ENCODE measurements at places on chromosomes 13 and 19.

- peaks cover 30% of the 10 kb centered on the region for H3K27me3 ChIP-seq
- no peaks in the 10 kb centered on the region for H3K36me3 ChIP-seq
- no peak for DNase-seq
Measured at GRCh38 chr19:7863971-7864689, 10.1 kb downstream of the PRR36 start.

DNA sequence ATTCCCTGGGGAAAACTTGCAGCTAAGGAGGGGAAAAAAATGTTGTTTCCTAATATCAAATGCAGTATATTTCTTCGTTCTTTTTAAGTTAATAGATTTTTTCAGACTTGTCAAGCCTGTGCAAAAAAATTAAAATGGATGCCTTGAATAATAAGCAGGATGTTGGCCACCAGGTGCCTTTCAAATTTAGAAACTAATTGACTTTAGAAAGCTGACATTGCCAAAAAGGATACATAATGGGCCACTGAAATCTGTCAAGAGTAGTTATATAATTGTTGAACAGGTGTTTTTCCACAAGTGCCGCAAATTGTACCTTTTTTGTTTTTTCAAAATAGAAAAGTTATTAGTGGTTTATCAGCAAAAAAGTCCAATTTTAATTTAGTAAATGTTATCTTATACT is 33.6 kb downstream of the TNFSF11 start:
- no peaks in the 10 kb centered on the region for H3K36me3 ChIP-seq
- no peak overlapping the region for H3K4me3 ChIP-seq
- H3K27ac ChIP-seq = no peak overlapping the region
- DNase-seq = no peak
- H3K4me1 ChIP-seq = peaks cover 1% of the 10 kb centered on the region

- H3K4me3 ChIP-seq = no peak overlapping the region
- peaks cover 63% of the 10 kb centered on the region for H3K27me3 ChIP-seq
- no peak for DNase-seq
- peaks cover 9% of the 10 kb centered on the region for H3K4me1 ChIP-seq
- no peaks in the 10 kb centered on the region for H3K36me3 ChIP-seq
Measured at GRCh38 chr19:1452802-1453524, 3.0 kb downstream of the APC2 start.

DNA sequence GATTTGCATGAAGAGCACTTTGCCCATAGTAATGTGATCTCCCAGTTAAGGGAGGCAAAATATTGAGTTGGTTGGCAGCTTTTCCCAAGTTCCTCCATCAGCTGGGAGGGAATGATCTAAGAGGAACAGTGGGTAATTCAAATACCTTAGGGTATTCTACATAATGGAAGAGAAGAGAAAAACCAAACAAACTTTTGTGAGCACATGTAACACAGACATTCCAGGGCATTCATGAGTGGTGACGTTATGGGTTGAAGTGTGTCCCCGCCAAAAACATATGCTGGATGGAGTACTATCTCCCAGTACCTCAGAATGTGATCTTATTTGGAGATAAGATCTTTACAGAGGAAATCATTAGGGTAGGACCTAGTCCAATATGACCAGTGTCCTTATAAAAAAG is 220.1 kb downstream of the FOXO1 start:
- H3K27me3 ChIP-seq = peaks cover 2% of the 10 kb centered on the region
- peaks cover 12% of the 10 kb centered on the region for H3K4me1 ChIP-seq
- no peak overlapping the region for H3K27ac ChIP-seq
- DNase-seq = no peak
- peaks cover 6% of the 10 kb centered on the region for H3K36me3 ChIP-seq
- no peak overlapping the region for H3K4me3 ChIP-seq

GRCh38 chr19:47609906-47610894 is 1.3 kb downstream of the BICRA start:
- H3K4me1 ChIP-seq = peaks cover 27% of the 10 kb centered on the region
- DNase-seq = peak; percentile 69
- H3K36me3 ChIP-seq = peaks cover 7% of the 10 kb centered on the region
- no peaks in the 10 kb centered on the region for H3K27me3 ChIP-seq
- peak overlapping the region; percentile 81 for H3K27ac ChIP-seq

- H3K36me3 ChIP-seq = no peaks in the 10 kb centered on the region
- H3K27me3 ChIP-seq = no peaks in the 10 kb centered on the region
- DNase-seq = no peak
- H3K4me3 ChIP-seq = no peak overlapping the region
- H3K4me1 ChIP-seq = no peaks in the 10 kb centered on the region
Measured at GRCh38 chr13:69202996-69203395, 904.6 kb upstream of the ATXN8OS start.

GRCh38 chr13:112113348-112113747 is 46.4 kb downstream of the SOX1 start:
- peaks cover 4% of the 10 kb centered on the region for H3K4me1 ChIP-seq
- H3K4me3 ChIP-seq = no peak overlapping the region
- no peaks in the 10 kb centered on the region for H3K36me3 ChIP-seq
- DNase-seq = no peak

DNA sequence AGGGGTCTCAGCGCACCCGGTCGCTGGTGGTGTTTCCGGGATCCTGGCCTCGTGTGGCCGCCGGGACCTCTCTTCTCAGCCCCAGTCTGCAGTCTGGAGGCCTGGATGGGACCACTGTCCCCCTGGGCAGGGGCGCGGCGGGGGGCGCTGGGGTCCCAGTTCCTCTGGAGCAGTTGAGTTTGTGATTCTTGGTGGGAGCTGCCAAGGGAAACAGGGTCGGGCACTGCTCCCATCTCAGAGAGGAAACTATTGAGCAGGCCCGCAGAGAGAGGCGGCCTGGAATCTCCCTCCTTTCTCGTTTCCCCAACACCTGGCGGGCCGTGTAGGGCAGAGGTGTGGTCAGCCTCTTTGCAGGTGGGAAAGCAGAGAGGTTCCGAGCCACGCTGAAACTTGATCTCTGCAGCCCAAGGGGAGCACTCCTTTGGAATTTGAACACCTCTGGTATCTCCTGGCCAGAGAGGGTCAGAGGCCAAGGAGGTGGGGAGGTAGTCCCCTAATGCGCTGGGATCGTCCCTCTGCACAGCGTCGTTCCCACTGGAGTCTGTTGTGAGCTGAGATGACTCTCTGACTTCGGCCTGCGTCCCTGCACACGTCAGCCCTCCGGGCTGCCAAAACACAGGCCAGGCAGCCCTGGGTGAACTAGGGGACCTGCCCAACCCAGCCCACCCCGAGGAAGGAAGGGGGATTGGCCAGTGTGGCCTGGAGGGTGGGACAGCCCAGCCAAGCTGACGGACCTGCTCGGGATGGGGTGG is 741 bp downstream of the PLEKHF1 start:
- H3K27me3 ChIP-seq = no peaks in the 10 kb centered on the region
- no peak for DNase-seq
- peaks cover 65% of the 10 kb centered on the region for H3K4me1 ChIP-seq
- H3K4me3 ChIP-seq = peak overlapping the region; percentile 89
- peaks cover 23% of the 10 kb centered on the region for H3K36me3 ChIP-seq

DNA sequence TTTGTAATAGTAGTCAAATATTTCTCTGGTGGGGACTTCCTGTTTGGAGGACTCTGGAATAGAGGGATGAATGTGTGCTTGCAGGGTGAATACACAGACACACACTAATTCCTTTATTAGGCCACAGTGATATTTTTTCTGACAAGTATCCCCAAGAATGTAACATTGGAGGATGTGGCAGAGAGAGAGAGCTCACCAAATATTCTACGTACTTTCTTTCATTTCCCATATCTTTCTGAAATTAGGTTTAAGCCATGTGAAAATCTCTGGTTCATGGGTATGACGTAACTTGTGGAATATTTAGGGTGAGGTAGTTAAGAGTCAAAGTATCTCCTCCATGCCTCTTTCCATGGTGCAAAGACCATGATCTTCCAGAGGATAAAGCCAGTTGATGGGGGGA is 463.4 kb downstream of the DIAPH3 start:
- no peaks in the 10 kb centered on the region for H3K36me3 ChIP-seq
- H3K27me3 ChIP-seq = no peaks in the 10 kb centered on the region
- no peak for DNase-seq
- H3K27ac ChIP-seq = no peak overlapping the region
- H3K4me1 ChIP-seq = no peaks in the 10 kb centered on the region

- no peak for DNase-seq
- no peak overlapping the region for H3K27ac ChIP-seq
- peaks cover 42% of the 10 kb centered on the region for H3K4me1 ChIP-seq
- no peak overlapping the region for H3K4me3 ChIP-seq
- H3K36me3 ChIP-seq = peaks cover 30% of the 10 kb centered on the region
Measured at GRCh38 chr19:35006999-35007365, 6.9 kb downstream of the GRAMD1A start.

- H3K4me3 ChIP-seq = no peak overlapping the region
- H3K4me1 ChIP-seq = no peaks in the 10 kb centered on the region
- no peak overlapping the region for H3K27ac ChIP-seq
- no peaks in the 10 kb centered on the region for H3K36me3 ChIP-seq
- H3K27me3 ChIP-seq = no peaks in the 10 kb centered on the region
Measured at GRCh38 chr19:2345794-2346663, 14.0 kb upstream of the TMPRSS9 start.

DNA sequence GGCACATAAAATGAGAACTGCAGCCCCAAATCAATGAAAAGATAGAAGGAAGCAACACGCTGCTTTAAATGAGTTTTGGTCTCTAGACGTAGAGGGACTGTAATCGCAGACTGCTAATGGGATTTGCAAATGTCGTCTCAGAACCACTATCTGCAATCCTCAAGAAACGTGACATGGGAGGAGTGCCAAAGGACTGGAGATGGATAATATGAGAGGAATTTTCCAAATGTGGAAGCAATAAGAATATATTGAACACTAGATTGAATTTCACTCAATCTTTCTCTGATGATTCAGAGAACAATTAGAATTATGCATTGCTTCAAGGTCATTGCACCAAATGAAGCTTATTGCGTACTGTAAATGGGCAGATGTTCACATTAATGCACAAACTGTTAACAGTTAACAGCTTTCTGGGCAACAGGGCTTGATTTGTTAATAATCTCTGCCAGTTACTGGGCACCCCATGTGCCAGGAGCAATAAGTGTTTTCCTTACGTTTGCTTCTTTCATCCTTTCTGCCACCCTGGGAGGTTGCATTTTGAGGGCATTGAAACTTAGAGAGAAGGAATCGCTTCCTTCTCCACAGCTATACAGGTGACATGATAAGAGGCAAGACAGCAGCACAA is 62.8 kb upstream of the WASF3 start:
- no peaks in the 10 kb centered on the region for H3K4me1 ChIP-seq
- H3K4me3 ChIP-seq = no peak overlapping the region
- H3K36me3 ChIP-seq = no peaks in the 10 kb centered on the region
- H3K27ac ChIP-seq = no peak overlapping the region
- DNase-seq = no peak

GRCh38 chr13:81577601-81578195 is 1236.8 kb upstream of the SPRY2 start:
- H3K27ac ChIP-seq = no peak overlapping the region
- H3K27me3 ChIP-seq = no peaks in the 10 kb centered on the region
- H3K4me1 ChIP-seq = no peaks in the 10 kb centered on the region
- no peak overlapping the region for H3K4me3 ChIP-seq
- H3K36me3 ChIP-seq = no peaks in the 10 kb centered on the region

DNA sequence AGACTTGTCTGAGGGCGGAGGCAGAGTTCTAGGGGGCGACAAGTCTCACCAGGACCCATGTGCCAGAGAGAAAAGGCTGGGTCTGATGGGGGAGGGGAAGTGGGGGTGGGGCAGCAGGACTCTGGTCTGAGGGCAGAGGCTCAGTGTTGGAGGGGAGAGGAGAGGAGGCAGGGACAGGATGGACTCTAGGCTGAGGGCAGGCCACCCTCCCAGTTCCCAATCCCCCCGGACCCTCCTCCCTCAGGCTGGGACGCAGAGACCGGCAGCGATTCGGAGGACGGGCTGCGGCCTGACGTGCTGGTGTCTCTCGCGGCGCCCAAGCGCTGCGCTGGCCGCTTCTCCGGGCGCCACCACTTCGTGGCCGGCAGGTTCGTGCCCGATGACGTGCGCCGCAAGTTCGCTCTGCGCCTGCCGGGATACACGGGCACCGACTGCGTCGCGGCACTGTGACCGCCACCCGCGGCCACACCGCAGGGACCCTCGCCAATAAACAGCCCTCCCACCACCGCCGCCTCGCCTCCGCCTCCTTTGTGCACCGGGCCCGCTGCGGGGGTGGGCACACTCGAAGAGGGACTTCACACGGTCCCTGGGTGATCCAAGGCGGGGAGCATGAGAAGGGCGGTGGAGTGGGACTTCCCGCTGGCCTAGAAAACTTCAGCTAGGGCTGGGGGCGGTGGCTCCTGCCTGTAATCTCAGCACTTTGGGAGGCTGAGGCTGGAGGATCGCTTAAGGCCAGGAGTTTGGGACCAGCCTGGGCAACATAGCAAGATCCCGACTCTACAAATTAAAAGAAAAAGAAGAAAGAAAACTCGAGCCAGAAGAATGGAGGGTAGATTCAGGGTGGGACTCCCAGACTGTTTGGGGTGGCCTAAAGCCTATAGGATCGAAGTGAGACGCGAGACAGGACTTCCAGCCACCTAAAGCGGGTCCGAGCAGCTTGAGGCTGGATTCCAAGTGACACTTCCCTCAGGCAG is 703 bp upstream of the CILP2 start:
- peaks cover 18% of the 10 kb centered on the region for H3K27me3 ChIP-seq
- peaks cover 29% of the 10 kb centered on the region for H3K4me1 ChIP-seq
- H3K4me3 ChIP-seq = peak overlapping the region; percentile 37
- peaks cover 9% of the 10 kb centered on the region for H3K36me3 ChIP-seq
- H3K27ac ChIP-seq = no peak overlapping the region
- no peak for DNase-seq

GRCh38 chr13:109182777-109183465 is 553.5 kb downstream of the MYO16 start:
- no peak for DNase-seq
- no peak overlapping the region for H3K27ac ChIP-seq
- H3K4me1 ChIP-seq = no peaks in the 10 kb centered on the region
- peaks cover 4% of the 10 kb centered on the region for H3K27me3 ChIP-seq
- no peak overlapping the region for H3K4me3 ChIP-seq
